ENCODE measurements at places on chromosomes 12 and 14. TPM values are rescaled to one million over a fixed set of nuclear protein-coding genes. Genes with fewer than 3 reads are reported as not detected.

- H3K4me1 ChIP-seq, result peaks cover 6% of the 10 kb centered on the region
- H3K27ac ChIP-seq, result no peak overlapping the region
- H3K4me3 ChIP-seq, result no peak overlapping the region
- no peak for DNase-seq
- no peaks in the 10 kb centered on the region for H3K36me3 ChIP-seq
- no peaks in the 10 kb centered on the region for H3K27me3 ChIP-seq
Observed at GRCh38 chr12:118098911-118099671, 4.7 kb downstream of the VSIG10 start.

- DNase-seq, result no peak
- H3K36me3 ChIP-seq, result peaks cover 1% of the 10 kb centered on the region
- H3K4me3 ChIP-seq, result no peak overlapping the region
- H3K27me3 ChIP-seq, result no peaks in the 10 kb centered on the region
- H3K4me1 ChIP-seq, result no peaks in the 10 kb centered on the region
Observed at GRCh38 chr14:29453045-29453444, 474.6 kb downstream of the PRKD1 start.

The RGS6 gene
- total RNA-seq, result 2.2 TPM

DNA sequence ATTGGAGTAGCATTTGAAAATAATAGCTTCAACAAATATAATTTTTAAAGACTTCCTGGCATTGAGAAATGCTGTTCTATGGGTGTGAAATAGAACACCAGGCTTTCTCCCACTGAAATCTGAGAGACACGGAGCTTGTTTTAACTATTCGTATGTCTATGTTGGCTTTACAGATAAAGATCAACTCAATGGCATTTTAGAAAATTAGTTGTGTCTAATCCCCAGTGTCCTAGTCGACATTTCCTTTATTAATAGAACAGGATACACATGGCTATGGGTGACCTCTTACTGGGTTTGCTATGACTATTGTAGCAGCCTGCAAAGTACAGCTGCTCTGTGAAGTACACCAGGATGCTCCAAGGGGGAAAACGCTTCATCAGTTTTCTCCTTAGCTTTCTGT, 159.3 kb downstream of the SLC25A21 start:
- DNase-seq, result no peak
- no peaks in the 10 kb centered on the region for H3K36me3 ChIP-seq
- H3K4me3 ChIP-seq, result no peak overlapping the region
- no peaks in the 10 kb centered on the region for H3K4me1 ChIP-seq

DNA sequence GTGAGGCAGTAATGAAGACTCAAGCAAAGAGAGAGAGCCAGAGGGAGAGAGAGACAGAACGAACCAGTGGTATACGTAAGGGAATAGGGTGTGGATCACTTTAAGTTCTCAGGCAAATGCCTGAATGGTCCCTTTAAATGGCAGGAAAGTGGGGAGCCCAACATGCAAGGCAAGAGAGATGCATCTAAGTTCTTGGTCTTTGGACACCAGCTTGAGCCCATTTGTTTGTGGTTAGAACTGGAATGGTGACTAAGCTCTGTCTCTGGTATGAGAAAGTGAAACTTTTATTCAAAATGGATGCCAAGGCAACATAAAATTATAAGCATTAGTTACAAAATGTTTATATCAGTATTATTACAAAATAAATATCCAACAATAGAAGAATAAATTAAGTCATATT, 192.2 kb upstream of the ALG10 start:
- DNase-seq, result no peak
- no peaks in the 10 kb centered on the region for H3K4me1 ChIP-seq
- no peak overlapping the region for H3K4me3 ChIP-seq
- H3K27ac ChIP-seq, result no peak overlapping the region
- no peaks in the 10 kb centered on the region for H3K27me3 ChIP-seq

DNA sequence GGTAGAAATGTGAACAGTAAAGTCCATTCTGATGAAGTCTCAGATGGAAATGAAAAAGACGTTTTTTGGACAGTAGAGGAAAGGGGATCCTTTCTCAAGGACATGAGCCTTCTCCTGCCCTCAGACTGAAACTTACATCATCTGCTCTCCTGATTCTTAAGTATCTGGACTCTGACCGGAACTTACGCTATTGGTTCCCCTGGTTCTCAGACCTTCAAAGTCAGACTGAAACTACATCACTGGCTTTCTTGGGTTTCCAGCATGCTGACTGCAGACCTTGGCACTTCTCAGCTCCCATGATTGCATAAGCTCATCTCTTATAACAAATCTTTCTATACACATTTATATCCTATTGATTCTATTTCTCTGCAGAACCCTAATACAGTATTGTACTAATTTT, 291.0 kb downstream of the SNAPC1 start:
- no peaks in the 10 kb centered on the region for H3K27me3 ChIP-seq
- peaks cover 4% of the 10 kb centered on the region for H3K4me1 ChIP-seq
- H3K4me3 ChIP-seq, result no peak overlapping the region
- H3K36me3 ChIP-seq, result no peaks in the 10 kb centered on the region

DNA sequence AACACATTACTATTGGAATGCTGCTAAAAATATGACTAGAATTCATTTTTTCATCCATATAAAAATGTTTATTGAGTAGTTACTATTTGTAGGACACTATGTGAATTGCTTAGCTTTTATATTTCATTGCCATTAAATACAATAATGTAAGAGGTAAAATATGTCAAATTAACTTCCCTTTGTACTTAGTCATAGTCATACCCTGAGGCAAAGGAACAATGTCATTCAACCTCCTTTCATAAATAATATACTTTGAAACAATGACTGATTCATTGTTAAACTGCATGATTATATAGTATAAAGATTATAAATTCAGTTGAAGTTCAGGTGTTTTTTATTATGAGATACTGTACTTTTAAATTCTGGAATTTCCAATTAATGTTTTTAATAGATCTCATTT, 105.2 kb downstream of the GARIN6 start:
- no peaks in the 10 kb centered on the region for H3K27me3 ChIP-seq
- H3K27ac ChIP-seq, result no peak overlapping the region
- H3K4me3 ChIP-seq, result no peak overlapping the region
- no peaks in the 10 kb centered on the region for H3K36me3 ChIP-seq

The KRT80 gene
- total RNA-seq, result not detected

The ACSM4 gene
- not detected for total RNA-seq

The ACVR1B gene
- total RNA-seq, result 8.4 TPM

The ACRBP gene
- 5.2 TPM for total RNA-seq

DNA sequence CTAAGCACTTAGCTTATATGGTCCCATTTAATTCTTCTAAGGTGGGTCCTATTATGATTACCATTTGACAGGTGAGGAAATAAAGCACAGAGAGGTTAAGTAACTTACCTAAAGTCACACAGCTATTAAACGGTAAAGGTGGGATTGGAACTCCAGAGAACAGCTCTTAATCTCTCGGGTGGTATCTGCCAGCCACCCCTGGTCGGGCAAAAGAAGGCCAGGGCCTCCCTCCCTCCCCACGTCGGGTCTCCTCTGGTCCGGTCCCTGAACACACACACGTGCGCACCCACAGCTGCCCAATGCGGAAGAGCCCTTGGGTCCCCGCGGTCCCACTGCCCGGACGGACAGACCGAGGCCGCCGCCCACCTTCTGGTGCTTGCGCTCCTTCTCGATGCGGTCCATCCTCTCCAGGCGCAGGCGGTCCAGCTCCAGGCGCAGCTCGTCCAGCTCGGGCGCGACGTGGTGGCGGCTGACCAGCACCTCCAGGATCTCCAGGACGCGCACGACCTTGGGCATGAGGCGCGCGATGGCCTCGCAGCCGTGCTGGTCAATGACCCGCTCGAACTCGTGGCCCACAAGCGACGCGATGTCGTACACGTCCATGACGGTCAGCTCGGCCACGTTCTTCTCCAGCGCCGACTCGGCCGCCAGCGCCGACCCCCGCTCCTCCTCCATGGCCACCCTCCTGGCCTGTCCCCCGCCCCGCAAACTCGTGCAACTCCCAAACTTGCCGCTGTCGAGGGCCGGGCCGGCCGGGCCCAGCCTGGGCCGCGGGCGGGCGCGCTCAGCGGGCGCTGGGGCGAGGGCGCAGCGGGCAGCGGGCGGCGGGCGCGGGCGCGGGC, 490 bp downstream of the RILPL1 start:
- peak overlapping the region; percentile 79 for H3K4me3 ChIP-seq
- H3K36me3 ChIP-seq, result no peaks in the 10 kb centered on the region
- peaks cover 20% of the 10 kb centered on the region for H3K4me1 ChIP-seq
- peaks cover 6% of the 10 kb centered on the region for H3K27me3 ChIP-seq
- H3K27ac ChIP-seq, result peak overlapping the region; percentile 50

GRCh38 chr12:103645202-103645601, 58.1 kb downstream of the STAB2 start:
- peaks cover 10% of the 10 kb centered on the region for H3K27me3 ChIP-seq
- no peaks in the 10 kb centered on the region for H3K4me1 ChIP-seq
- no peak overlapping the region for H3K4me3 ChIP-seq
- no peak for DNase-seq
- H3K27ac ChIP-seq, result no peak overlapping the region

GRCh38 chr12:112963227-112963861, 15.0 kb upstream of the OAS2 start:
- H3K4me1 ChIP-seq, result peaks cover 5% of the 10 kb centered on the region
- H3K27me3 ChIP-seq, result no peaks in the 10 kb centered on the region
- H3K27ac ChIP-seq, result no peak overlapping the region

- no peak overlapping the region for H3K4me3 ChIP-seq
- peaks cover 3% of the 10 kb centered on the region for H3K36me3 ChIP-seq
Observed at GRCh38 chr14:52089218-52089617, 20.4 kb upstream of the NID2 start.

The PSMA3 gene
- total RNA-seq, result 194 TPM

GRCh38 chr14:99192028-99192621, 79.9 kb downstream of the BCL11B start:
- no peak for DNase-seq
- no peaks in the 10 kb centered on the region for H3K27me3 ChIP-seq
- peaks cover 3% of the 10 kb centered on the region for H3K36me3 ChIP-seq
- H3K4me1 ChIP-seq, result peaks cover 95% of the 10 kb centered on the region

DNA sequence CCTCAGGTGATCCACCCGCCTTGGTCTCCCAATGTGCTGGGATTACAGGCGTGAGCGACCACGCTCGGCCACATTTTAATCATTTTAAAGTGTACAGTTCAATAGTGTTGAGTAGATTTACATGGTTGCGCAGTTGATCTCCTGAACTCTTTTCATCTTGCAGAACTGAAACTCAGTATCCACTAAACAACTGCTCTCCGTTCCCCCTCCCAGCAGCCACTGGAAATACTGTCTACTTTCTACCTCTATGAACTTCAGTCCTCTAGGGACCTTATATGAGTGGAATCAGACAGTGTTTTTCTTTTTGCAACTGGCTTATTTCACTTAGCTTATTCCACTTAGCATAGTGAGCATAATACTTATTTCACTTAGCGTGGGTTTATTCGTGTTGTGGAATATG, 53.7 kb downstream of the KCTD10 start:
- H3K27ac ChIP-seq, result no peak overlapping the region
- H3K4me3 ChIP-seq, result no peak overlapping the region
- no peaks in the 10 kb centered on the region for H3K36me3 ChIP-seq
- no peaks in the 10 kb centered on the region for H3K4me1 ChIP-seq
- DNase-seq, result no peak
- peaks cover 14% of the 10 kb centered on the region for H3K27me3 ChIP-seq

The CELA1 gene
- total RNA-seq, result 0.26 TPM

GRCh38 chr14:100882026-100882967, 21.2 kb downstream of the RTL1 start:
- H3K27me3 ChIP-seq, result peaks cover 8% of the 10 kb centered on the region
- no peaks in the 10 kb centered on the region for H3K36me3 ChIP-seq
- DNase-seq, result no peak
- H3K4me3 ChIP-seq, result no peak overlapping the region
- no peaks in the 10 kb centered on the region for H3K4me1 ChIP-seq

GRCh38 chr12:122117979-122118378, 39.4 kb downstream of the MLXIP start:
- no peak for DNase-seq
- no peaks in the 10 kb centered on the region for H3K36me3 ChIP-seq
- no peak overlapping the region for H3K4me3 ChIP-seq
- H3K27me3 ChIP-seq, result no peaks in the 10 kb centered on the region
- H3K4me1 ChIP-seq, result peaks cover 35% of the 10 kb centered on the region

DNA sequence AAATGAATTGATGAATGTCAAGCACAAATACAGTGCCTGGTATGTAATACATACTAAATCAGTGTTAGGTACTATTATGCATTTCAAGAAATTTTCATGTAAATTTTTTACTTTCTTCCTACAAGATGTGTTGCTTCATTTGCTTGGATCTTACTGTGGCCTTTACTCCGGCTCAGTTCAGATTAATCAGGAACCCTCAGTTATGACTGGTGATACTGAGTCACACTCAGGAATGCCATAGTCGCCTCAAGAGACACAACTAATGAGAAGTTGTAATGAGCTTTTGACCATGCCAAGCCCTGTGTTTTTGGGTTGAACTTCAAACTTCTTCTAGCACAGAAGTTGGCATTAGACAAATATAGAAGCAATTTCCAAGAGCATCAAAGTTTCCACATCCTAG, 96.0 kb downstream of the TGFB3 start:
- H3K27me3 ChIP-seq, result no peaks in the 10 kb centered on the region
- H3K36me3 ChIP-seq, result no peaks in the 10 kb centered on the region
- H3K4me1 ChIP-seq, result peaks cover 5% of the 10 kb centered on the region
- no peak overlapping the region for H3K4me3 ChIP-seq

DNA sequence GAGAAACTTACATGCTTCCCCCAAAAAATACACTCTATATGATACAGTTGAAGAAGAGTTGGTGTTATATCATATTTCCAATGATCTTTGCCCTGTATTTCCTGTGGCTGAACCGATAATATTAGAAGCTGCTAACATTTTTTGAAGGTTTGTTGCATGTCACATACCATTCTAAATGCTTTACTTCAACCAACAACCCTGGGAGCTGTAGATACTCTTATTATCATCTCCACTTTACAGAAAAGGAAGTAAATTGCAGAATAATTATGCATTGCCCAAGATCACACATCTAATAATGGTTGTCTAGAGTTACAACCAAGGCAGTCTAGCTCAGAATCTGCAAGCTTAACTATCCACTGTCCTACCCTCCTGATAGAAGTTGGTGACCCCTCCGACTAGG, 182.8 kb downstream of the NUAK1 start:
- H3K4me1 ChIP-seq, result no peaks in the 10 kb centered on the region
- DNase-seq, result no peak
- H3K27ac ChIP-seq, result no peak overlapping the region

The FGF6 gene
- not detected for total RNA-seq

DNA sequence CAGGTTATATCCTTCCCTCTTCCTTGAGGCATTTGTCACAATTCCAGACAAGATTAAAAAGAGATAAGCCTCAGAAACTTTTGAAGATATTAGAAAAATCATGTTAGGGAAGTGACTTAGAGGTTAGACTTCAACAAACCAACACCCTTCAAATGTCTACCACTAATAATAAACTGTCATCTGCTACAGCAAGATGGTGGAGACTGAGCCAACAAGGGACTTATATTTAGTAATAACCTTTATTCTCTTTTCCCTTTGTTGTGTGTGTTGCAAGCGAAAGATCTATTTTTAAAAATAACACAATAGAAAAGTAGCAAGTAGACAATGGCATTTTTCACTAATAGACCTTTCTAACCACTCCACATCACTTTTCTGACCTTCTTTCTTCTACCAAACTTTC, 28.6 kb downstream of the PRICKLE1 start:
- peaks cover 7% of the 10 kb centered on the region for H3K27me3 ChIP-seq
- no peak overlapping the region for H3K4me3 ChIP-seq
- H3K4me1 ChIP-seq, result no peaks in the 10 kb centered on the region
- DNase-seq, result no peak

The DENR gene
- 72.2 TPM for total RNA-seq
